NK-92 treated with Interleukin-12 subunit alpha and Interleukin-12 subunit beta, amount 100 ng/mL, for 24 hours (cell line): ENCODE measurements at places on chromosomes 3 and 15.

- no peak for DNase-seq
These were observed 10.8 kb downstream of the PDHB start for GRCh38 chr3:58422756-58423325.

DNA sequence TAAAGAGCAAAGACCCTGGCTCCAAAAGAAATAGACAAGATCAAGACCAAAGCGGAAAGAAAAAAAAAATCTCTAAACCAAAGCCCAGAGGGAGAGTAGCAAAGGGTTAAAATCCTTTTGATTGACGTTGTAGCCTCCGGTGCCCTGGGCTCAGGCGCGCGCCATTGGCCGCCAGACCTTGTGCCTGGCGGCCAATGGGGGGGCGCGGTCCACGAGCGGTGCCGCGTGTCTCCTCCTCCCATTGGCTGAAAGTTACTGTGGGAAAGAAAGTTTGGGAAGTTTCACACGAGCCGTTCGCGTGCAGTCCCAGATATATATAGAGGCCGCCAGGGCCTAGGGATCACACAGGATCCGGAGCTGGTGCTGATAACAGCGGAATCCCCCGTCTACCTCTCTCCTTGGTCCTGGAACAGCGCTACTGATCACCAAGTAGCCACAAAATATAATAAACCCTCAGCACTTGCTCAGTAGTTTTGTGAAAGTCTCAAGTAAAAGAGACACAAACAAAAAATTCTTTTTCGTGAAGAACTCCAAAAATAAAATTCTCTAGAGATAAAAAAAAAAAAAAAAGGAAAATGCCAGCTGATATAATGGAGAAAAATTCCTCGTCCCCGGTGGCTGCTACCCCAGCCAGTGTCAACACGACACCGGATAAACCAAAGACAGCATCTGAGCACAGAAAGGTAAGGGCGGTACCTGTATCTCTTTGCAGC is at the start of gene HES1:
Gene HES1 (plus strand): TSS at position 343 of the 713 bp plus-strand sequence. CDS start 233 bp downstream, at position 576.
- DNase-seq: no peak

DNA sequence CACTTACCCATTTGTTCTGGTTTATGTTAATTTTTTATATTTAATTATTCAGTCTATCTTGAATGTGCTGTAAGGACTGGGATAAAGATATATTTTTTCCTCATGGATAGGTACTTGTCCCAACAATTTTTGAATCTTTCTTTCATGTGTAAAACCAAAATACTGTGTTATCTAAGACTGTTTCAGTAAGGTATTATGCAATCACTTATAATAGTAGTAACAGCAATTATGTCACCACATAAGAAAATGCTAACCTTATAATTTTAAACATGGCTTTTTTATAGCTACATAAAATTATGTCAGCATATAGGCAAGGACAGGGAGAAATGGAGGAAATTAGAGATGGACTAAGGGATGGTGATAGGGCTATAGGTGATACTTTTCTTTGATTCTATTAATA is 2.9 kb upstream of the CTDSPL start:
- DNase-seq: no peak

DNA sequence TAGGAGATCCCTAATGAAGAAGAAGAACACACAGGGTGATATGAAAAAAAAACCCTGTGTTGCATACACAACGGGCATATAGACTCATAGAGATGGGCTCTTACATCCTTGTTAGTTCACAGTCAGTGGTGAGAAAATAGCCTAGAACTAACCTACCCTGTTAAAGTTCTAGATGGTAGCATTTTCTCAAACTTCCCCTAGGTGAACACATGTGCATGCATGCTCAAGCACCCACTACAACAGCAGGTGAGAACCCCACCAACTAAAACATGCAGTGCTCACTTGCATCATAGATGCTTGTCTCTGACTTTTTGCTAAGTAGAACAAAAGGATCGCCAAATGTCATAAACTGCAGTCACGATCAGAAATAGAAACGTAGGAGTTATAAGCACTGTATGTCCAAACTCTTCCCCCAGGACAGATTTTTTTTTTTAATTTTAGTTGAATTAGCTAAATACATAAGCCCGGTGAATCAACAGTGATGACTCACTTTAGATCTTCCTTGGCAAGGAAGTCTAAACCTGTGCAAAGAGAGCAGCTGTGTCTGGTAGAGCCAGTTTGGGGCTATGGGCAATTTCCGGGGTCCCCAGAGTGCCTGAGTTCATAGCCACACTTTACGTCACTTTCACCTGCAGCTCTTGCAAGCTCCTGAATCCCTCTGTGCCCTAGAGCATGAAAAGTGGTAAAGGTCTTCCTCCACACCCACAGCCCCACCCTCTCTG is 96.2 kb upstream of the SEMA6D start:
- no peak for DNase-seq

DNA sequence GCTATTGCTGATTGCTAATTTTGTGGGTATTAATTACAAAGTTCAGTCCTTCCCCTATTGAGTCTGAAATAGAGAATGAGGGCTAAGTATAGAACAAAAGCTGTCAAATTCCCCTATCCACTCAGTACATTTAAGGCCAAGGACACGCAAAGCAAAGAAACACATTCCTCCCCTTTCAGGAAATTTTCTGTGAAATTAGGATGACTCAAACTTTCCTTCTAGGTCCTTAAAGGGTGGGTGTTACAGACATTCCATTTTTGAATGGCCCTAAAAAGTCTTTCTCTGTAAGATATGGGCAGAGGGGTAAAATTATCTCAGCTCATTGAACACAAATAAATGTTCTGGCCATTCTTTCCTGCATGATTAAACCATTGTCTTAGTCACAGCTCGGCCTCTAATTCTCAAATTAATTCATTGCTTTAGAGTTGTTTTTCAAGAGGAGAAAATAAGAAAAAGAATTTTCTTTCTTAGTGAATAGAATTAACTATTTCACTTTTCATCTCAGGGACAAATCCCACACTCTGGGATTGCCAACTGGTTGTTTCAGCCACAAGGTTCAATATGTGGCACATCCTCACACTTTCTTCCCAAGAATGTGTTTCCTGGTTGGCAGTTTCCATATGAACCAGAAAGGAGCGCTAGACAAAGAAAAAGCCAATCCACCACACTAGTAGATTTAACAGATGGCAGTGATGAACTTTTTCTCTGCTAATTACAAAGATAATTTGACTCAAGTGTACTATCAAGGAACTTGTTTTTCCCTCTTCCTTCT is 424.1 kb downstream of the ZNF385D start:
- DNase-seq: no peak

- no peak for DNase-seq
These were observed 12.8 kb upstream of the KLHL40 start for GRCh38 chr3:42672515-42672914.

DNA sequence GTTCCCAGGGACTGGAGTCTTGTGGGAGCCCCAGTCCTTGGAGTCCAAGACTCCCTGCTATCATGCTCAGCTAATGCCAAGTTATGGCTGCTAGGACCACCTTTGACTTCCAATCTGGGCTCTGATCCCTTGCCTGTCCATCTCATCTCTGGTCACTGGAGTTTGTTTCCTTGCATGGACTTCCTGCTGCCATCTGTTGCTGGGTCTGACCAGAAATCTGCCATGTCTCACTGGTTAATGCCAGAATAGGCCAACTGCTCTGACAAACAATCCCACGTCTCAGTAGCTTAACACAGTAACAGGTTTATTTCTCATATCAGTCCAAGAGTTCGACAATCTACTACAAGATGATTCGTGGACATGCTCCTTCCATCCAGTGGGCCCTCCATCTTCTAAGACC is 10.1 kb upstream of the GLCE start:
- no peak for DNase-seq

DNA sequence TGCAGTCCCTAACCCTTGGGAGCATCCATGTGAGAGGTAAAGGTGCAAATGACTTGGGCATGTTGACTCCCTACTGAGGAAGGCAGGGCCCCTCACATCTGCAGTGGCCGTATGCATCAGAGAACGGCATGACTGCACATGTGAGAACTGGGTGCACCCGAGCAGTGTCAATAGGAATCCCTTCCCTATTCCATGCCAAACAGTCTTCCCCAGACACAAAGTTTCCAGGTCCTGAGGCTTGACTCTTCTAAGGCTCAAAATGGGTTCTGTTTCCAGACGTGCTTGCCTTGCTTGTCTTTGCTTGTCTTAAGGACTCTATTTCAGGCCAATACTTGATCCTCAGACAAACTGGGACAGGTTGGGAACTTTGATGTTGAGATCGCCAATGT is 20.5 kb upstream of the ANPEP start:
- no peak for DNase-seq

GRCh38 chr3:139745831-139746230 is 68.1 kb upstream of the NMNAT3 start:
- DNase-seq: no peak

DNA sequence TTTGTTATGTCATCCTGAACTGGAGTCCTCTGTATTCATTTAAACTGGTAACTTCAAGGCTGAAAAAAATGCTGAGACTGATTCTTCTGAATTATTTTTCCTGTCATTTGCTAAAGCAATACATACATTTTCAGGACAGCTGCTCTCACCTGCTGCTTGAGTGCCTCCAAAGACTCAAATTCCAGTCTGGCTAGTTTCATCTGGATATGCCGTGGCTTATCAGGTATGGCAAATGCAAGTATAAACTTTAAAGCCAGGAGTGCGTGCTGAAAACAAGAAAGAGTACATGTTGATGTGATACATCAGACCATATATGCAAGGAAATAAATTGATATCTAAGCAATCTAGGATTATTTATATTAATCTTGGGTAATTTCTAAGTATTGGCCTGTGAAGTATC is 146.1 kb downstream of the SNRK start:
- no peak for DNase-seq

DNA sequence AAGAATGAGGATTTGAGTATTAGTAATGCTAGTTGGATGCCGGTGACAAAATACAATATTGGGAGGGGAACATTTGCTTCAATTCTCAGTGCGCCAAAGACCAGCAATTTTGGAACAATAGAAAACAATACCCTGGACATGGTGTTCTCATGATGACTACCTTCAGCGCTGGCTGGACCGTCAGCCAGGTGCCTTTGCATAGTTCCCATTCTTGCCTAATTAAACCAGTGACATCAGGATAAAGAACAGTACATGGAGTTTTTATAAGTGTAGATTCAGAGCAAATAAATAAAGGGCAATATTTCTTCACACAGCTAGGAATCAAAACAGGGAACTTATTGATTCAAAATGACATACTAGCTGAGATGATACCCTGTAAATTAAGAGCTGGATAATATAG is 404.8 kb upstream of the RORA start:
- no peak for DNase-seq

DNA sequence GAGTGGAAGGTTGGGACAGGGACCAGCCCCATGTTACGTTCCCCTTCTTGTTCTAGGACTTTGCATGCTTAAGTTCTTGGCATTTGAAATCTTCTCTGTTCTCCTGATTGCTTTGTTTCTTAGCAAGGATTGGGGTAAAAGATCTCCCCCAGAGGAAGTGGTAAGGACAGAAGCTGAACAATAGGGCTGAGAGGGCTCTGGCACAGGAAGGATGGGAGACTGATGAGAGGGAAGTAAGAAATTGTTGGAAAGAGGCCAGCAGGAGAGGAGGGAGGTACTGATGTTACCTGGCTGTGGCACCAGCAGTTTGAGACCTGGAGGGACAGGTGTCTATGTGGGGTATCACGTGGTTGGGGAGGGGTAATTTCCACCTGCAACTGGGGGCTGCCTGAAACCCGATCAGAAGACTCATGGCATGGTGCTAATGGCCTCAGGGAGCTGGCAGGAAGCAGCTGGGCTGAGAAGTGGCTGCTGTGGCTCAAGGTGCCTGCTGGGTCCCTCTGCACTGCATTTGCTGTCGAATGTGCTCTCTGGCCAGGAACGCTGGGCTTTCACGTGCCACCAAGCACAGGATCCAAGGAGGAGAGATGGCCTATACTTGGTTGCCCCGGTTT is 108.4 kb downstream of the LSM3 start:
- DNase-seq: no peak
